Mesangial cell (primary cell): ENCODE measurements at places on chromosomes 6 and 20. TPM values are rescaled to one million over a fixed set of nuclear protein-coding genes. Genes with fewer than 3 reads are reported as not detected.

The BPI gene
- 0.33 TPM in 1 of 2 replicates, not detected in the other for total RNA-seq

The TBXT gene
- not detected in 2 replicates for total RNA-seq

The DSP gene
- total RNA-seq = 74.0 and 77.5 TPM in 2 replicates

The TMC2 gene
- not detected in 2 replicates for total RNA-seq

The ZSCAN16 gene
- total RNA-seq = 2.4 and 3.5 TPM in 2 replicates

The TFAP2A gene
- 0.16 and 1.3 TPM in 2 replicates for total RNA-seq

The UNC93A gene
- not detected in 2 replicates for total RNA-seq

The TJAP1 gene
- total RNA-seq = 15.3 and 20.3 TPM in 2 replicates

The PTCRA gene
- not detected in 2 replicates for total RNA-seq

The SIRPB1 gene
- total RNA-seq = 4.1 and 6.2 TPM in 2 replicates

The PDE10A gene
- total RNA-seq = 9.6 and 13.8 TPM in 2 replicates

The LRRC1 gene
- 6.4 and 15.1 TPM in 2 replicates for total RNA-seq
